ENCODE measurements at places on chromosomes 16 and 17. TPM values are rescaled to one million over a fixed set of nuclear protein-coding genes. Genes with fewer than 3 reads are reported as not detected.

The C16orf92 gene
- total RNA-seq: not detected

GRCh38 chr16:70614208-70614951, 32.0 kb upstream of the IL34 start:
- DNase-seq: no peak

DNA sequence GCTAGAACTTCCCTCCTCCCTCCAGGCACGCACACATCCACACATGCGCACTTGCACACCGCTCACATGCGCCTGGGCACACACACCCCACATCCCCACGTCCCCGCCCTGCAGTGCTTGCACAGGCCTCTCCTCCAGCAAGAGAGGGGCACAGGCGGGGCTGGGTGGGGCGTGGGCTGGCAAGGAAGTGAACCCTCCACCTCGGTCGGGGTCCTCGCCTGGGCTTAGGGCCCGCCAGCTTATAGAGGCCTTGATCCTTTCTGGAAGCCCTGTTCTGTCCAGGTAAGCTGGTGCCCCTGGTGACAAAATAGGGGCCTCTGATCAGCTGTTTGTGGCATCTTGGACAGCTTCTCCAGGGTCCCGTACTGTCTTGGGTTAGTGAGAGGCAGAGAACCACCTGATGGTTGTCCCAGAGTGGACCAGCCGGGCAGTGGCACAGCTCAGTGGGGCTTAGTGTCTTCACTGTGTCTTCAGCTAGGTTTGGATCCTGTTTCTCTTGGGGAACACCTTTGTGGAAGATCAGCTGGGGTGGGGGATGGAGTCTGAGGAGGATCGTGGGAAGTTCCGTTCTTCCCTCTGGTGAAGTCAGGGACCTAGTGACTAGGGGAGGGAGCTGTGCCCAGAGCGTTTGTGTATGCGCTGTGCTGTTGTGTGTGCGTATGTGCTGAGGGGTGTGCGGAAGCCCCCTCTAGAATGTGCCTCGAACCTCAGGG, 12.1 kb downstream of the TBX4 start:
- peak; percentile 71 for DNase-seq

DNA sequence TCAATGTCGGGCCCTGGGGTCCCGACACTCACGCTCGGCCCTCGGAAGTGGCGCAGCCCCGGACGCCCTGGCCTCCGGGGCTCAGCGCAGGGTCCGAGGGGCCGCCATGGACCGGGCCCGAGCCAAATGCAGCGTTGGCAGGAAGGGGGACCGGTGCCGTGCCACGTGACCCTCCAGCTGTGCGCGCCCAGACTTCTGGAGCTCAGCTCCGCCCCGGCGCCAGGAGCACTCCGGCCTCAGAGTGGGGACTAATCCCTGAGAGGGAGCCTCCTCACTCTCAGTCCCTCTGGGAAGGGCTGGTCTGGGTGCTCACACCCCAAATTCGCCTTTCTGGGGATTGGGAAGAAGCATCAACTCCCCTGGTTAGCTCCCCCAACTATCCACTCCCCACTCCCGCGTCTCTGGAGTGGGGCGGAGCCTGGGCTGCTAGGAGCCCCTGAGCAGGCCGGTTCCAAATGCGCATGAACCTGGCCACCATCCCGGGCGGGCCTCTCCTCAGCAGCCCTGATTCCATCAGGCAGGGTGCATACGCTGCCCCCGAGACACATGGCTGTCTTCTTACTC, at the start of gene B3GNT9:
Gene B3GNT9 (minus strand): TSS at position 166 of the 564 bp plus-strand sequence. CDS start 513 bp downstream, outside the sequence.
- peak; percentile 86 for DNase-seq

The CCR7 gene
- total RNA-seq: 0.32 TPM
